ENCODE measurements at places on chromosomes 4 and X.
A peak's percentile ranks its signal among the peaks of the same experiment; 100 is the strongest.

DNA sequence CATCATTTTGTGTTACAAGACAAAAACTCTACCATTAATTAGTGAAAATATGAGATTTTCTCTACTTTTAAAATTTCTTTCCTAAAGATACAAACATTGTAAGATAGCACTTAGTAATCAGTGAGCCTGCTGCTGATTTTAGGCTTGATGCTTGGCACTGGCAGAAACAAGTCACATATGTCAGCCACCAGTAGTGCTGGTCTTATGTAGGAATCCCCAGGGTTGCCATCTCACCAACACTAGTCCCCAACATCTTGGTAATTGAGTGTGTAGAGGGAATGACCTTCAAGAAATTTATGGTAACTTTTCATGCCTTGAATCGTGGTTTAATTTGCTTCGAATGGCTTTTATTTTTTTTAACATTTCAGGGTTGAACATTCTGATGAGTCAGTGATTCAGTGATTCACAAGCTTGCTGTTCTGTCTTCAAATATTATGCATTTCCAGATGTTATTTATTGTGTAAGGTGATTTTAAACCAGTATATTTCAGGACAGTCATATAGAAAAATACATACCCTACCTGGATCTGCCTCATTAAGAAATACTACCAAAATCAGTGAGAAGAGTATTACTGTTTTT is 11.9 kb downstream of the EXOC1 start:
- no peak for DNase-seq

GRCh38 chr4:12949719-12950490 is 534.2 kb downstream of the RAB28 start:
- no peak for DNase-seq

DNA sequence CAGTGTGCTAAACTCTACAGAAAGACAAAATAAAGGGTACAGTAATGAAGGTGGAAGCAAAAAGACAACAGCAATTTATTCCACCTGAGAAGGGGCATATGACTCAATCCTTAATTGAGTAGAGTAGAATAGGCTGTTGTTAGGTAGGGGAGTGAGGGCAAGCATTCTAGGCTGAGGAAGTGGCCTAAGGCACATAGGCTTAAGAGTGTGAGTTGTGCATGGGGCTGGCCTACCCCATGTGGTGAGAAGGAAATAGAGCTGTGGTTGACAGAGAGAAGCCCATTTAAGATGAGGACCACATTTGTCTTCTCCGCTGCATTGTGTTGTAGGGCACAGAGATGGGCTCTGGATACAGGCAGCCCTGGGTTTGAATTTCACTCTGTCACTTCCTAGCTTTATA is 3.4 kb upstream of the ZCCHC18 start:
- no peak for DNase-seq

DNA sequence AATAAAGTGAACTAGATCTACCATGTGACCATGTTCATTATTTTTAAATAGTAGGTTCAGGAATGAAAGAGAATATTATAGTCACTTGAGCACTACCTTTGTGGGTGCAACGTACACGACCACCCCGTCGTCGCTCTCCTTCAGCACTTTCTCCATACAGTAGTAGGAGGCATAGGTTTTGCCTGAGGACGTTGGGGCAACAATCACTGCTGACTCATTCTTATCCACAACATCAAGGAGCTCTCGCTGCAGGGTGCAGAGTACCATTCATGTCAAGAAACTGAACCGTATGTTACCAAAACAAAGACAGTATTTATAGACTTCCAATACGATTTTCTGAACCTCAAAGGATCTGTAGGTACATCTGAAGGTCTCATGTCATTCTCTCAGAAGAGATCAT is 44.7 kb downstream of the DDX60 start:
- DNase-seq: no peak

- no peak for DNase-seq
Measured at GRCh38 chr4:123343400-123344041, 53.1 kb upstream of the SPRY1 start.

DNA sequence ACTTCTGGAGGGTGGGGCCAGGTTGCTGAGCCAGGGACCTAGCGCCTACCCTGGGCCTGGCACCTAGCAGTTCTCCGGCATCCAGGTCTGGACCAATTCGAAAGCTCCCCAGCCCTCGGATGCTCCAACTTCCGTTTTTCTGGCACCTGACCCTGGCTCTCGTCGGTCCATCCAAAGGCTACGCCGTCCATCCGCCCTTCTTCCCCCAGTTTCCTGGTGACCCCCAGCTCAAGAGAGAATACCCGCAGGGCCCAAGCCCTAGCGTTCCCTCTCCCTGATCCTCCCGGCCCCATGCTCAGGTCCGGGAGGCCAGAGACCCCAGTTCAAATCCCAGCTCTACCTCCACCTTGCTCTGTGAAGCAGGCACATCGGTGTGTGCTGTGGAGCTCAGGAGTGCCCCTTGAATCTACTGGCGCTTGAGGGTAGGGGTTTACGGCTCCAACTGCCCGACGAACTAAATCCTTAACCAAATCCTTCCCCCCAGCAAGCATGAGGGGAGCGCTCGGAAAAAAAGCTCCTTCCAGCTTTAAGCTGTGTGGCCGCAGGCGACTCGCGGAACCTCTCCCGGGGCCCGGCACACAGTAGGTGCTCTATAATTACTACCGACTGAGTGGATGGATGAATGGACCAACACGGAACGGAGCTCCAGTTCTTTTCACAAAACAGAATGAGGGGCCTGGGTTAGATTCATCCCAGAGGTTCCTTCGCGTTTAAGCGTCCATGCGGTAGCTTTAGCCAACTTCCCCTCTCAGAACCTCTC is 1.1 kb downstream of the CRMP1 start:
- DNase-seq: no peak

DNA sequence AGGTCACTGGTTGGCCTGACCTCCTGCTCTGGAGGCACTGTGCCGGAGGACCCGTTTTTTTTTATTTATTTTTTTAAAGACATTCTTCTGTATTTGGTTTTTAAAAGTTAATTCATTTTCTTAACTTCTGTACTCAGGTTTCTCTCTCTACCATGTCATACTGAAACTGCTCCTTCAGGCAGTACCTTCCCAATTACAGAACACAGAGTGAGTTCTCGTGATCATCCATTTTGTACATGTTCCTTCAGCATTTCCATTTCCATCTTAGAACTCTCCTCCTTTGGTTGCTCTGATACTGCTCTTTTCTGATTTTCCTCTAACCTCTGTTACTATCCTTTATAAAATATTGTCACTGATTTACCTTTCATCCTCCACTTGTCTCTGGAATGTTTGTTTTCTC is 17.9 kb downstream of the UBE2K start:
- DNase-seq: no peak

- no peak for DNase-seq
Measured at GRCh38 chrX:102546828-102547493, 30.4 kb upstream of the TMSB15A start.

DNA sequence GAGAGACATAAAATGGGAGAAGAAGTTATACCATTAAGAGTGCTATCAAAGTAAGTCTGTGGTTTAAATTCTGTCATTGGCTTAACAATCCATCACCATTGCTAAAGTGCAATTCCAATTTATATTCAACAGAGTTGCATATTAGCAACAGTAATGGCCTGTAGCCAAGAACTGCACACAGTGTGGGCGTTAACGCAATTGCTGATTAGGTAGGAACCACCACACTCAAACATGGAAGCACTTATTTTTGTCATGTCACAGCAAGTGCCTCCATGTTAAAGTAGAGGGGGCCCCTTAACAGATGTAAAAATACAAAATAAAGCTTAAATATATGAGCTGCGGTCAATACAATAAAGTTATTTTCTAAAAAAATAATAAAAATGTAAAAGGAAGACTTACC is 10.8 kb downstream of the LARP7 start:
- DNase-seq: no peak

DNA sequence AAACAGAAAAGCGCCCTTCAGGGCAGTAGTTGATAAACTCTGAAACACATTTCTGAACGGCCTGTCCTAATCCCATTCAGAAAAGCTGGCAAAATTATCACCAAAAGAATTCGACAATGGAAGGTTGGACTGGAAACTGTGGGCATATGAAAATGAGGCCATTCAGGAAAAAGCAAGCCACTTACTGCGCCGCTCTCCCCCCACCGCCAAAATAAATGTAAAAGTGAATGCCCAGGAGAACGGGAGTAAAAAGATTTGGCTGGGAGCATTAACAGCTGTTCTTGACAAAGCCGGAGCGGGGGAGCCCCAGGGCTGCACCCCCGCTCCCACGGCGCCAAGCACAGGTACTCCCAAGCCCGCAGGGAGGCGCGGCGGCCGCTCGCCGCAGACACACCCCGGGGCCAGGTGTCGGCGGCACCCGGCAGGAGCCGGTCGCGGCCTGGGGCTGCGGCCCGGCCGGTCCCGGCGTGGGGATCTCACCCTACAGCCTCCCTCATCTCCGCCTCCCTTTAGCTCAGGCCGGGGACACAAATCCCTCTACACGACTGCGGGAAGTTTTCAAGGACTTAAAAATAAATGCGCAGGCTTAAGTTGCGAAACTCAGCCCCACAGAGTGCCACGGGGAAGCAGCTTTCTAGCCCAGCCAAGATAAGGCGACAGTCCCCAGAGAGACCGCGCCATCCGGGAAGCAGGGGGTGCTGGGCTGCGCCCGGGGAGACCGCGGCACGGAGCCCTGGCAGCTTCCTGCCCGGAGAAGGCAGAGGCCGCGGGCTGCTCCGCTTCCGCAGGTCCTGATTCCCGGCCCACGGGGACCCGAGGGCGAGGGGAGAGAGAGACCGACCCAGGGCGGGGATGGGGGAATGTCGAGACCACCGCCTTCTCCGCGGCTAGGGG is 593 bp downstream of the SH3RF1 start:
- peak; percentile 65 for DNase-seq

- no peak for DNase-seq
Measured at GRCh38 chr4:173264245-173264644, 69.9 kb downstream of the HMGB2 start.

GRCh38 chrX:68084765-68085164 is 348.5 kb downstream of the OPHN1 start:
- no peak for DNase-seq

DNA sequence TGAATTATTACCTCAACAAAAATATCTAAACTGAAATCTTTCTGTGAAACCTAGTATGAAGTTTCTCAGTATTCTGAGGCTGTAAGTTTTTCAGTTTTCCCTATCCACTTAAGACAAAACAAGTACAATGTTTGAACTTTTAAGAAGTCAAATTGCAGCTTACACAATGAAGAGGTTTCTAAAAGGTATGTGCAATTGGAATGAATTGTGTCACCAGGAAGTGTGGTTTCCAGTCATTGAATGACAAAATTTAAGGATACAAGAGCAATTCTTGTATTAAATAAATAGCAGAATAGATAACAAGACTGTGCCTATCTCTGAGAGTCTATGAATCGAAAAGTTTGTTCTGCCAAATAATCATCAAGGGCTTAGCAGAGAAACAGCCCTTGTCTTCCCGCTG is 207.3 kb downstream of the ANKRD50 start:
- DNase-seq: no peak

GRCh38 chrX:19887911-19888879 is 795 bp upstream of the SH3KBP1 start:
- DNase-seq: no peak

DNA sequence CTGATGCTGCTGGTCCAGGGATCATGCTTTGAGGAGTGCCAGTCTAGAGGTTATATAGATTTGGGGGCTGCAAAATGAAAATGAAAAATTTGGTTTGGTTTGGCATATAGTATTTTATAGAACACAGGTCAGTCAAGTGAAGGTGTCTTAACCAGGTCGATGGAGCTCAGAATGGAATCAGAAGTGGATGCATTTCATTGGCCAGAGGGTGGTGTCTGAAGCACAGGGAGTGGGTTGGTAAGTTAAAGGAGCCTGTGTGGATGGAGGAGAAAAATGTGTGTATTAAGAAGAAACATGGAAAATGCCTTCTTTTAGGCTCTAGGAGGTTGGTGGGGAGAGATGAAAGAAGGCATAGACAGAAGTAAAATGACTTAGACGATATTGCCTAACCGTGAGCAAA is 8.6 kb downstream of the GALNT7 start:
- no peak for DNase-seq

DNA sequence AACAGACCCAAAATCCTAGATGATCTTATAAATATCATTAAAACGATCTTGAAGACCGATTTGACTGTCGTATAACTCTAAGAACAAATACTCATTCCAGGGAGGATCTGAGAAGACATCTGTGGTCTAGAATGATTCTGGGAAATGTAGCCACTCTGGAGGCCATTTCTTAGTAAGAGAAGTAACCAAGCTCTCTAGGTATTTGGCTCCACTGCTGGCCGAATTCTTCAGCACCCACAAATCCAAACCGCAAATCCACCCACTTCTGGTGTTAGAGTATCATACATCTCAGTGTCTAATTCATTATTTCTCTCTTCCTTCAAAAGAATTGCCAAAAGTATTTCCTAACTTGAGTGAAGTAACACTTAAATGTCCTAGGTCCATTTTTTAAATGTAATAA is 23.9 kb downstream of the KLHL5 start:
- DNase-seq: no peak

GRCh38 chr4:78616046-78616498 is 64.5 kb downstream of the ANXA3 start:
- no peak for DNase-seq

DNA sequence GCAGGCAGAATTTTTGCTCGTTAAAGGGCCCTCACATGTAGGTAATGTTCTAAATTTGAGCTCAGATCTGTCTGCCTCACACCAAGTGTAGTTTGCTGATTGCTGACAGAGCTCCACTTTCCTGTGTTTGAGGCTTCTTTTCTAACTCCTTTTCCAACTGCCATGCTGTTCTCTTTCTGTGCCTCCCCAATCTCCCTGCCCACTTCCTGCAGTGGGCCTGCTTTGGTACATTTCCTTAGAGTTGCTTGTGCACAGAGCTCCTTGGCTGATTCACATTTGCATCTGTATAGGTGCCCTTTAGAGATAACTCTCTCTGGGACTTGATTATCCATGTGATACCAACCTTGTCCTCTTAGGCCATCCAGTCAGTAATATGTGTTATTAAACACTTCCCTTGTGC is 4.5 kb downstream of the MED28 start:
- no peak for DNase-seq

DNA sequence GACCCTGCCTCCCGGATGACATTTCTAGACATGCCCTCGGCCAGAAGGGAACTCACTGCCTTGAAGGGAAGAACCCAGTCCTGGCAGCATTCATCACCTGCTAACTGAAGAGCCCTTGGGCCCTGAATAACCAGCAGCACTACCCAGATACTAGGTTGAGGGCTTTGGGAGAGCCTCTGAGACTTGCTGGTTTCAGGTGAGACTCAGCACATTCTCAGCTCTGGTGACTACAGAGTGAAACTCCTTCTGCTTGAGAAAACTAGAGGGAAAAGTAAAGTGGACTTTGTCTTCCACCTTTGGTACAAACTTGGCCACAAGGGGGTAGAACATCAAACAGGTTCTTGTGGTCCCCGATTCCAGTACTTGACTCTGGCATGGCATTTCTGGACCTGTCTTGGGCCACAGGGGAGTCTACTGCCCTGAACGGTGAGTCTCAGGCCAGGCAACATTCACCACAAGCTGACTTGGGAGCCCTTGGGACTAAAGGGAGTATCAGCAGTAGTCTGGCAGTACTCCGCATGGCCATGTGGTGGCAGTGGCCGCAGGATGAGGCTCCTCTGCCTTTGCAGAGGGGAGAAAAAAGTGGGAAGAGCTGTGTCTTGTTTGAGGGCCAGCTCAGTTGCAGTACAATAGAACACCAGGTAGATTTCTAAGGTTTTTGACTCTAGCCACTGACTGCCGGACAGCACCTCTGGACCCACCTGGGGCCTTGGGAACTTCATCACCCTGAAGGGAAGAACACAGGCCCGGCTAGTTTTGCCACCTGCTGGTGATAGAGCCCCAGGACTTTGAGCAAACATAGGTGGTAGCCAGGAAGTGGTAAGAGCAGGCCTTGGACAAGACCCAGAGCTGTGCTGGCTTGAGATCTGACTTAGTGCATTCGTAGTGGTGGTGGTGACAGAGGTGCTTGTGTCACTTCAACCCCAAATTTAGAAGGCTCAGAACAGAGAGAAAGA is 414.8 kb downstream of the OPHN1 start:
- peak; percentile 51 for DNase-seq

All from glutamatergic neuron (in vitro differentiated cells).